ENCODE measurements at places on chromosomes 5 and 9. TPM values are rescaled to one million over a fixed set of nuclear protein-coding genes. Genes with fewer than 3 reads are reported as not detected.

Gene LCN1
- not detected for polyA plus RNA-seq

Gene AMBP
- polyA plus RNA-seq, result not detected

Gene MXD3
- polyA plus RNA-seq, result 0.78 TPM

Gene SHOC1
- not detected for polyA plus RNA-seq

DNA sequence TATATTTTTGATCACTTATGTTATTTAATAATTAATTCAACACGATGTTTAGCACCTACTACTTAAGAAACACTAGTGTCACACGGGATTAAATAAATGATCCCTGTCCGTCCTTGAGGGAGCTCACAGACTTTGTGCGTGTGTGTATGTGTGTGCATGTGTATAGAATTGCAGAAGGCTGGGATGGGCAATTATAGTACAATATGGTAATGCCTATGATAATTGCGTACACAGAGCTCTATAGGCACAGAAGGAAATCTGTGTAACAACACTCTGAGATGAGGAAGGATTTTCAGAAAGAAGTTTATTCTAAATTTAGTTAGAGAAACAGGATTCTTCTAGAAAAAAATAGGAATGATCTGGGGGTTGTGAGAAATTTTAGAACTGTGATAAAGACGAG is 76.9 kb downstream of the CDH12 start:
- no peak for DNase-seq
- H3K36me3 ChIP-seq, result no peaks in the 10 kb centered on the region
- H3K4me3 ChIP-seq, result no peak overlapping the region
- no peaks in the 10 kb centered on the region for H3K27me3 ChIP-seq
- no peak overlapping the region for H3K27ac ChIP-seq

Gene VCP
- polyA plus RNA-seq, result 242 TPM

GRCh38 chr5:169721771-169722170 is 84.7 kb downstream of the DOCK2 start:
- H3K27ac ChIP-seq, result no peak overlapping the region
- H3K36me3 ChIP-seq, result peaks cover 93% of the 10 kb centered on the region
- no peak overlapping the region for H3K4me3 ChIP-seq
- no peaks in the 10 kb centered on the region for H3K27me3 ChIP-seq
- no peaks in the 10 kb centered on the region for H3K4me1 ChIP-seq
- DNase-seq, result no peak

Gene SOHLH1
- not detected for polyA plus RNA-seq

GRCh38 chr5:10310066-10310779 is 2.5 kb upstream of the CMBL start:
- H3K4me1 ChIP-seq, result peaks cover 7% of the 10 kb centered on the region
- H3K27ac ChIP-seq, result no peak overlapping the region
- peaks cover 6% of the 10 kb centered on the region for H3K27me3 ChIP-seq
- no peak overlapping the region for H3K4me3 ChIP-seq
- no peak for DNase-seq
- no peaks in the 10 kb centered on the region for H3K36me3 ChIP-seq

GRCh38 chr5:95697781-95698681 is 15.2 kb upstream of the SPATA9 start:
- H3K36me3 ChIP-seq, result no peaks in the 10 kb centered on the region
- H3K4me3 ChIP-seq, result no peak overlapping the region
- H3K27me3 ChIP-seq, result peaks cover 30% of the 10 kb centered on the region
- no peak for DNase-seq
- H3K4me1 ChIP-seq, result no peaks in the 10 kb centered on the region

Gene NMUR2
- polyA plus RNA-seq, result not detected

- no peak overlapping the region for H3K4me3 ChIP-seq
- no peaks in the 10 kb centered on the region for H3K4me1 ChIP-seq
- H3K36me3 ChIP-seq, result no peaks in the 10 kb centered on the region
- no peaks in the 10 kb centered on the region for H3K27me3 ChIP-seq
- no peak for DNase-seq
Measured at GRCh38 chr9:132192728-132193127, 30.9 kb downstream of the NTNG2 start.

Gene CDC25C
- polyA plus RNA-seq, result 0.27 TPM

- H3K4me3 ChIP-seq, result peak overlapping the region; percentile 77
- no peaks in the 10 kb centered on the region for H3K36me3 ChIP-seq
- no peaks in the 10 kb centered on the region for H3K27me3 ChIP-seq
- no peak for DNase-seq
- peak overlapping the region; percentile 75 for H3K27ac ChIP-seq
Measured at GRCh38 chr9:125707472-125707804, 430 bp upstream of the MAPKAP1 start.

Gene ADAMTS13
- polyA plus RNA-seq, result not detected

DNA sequence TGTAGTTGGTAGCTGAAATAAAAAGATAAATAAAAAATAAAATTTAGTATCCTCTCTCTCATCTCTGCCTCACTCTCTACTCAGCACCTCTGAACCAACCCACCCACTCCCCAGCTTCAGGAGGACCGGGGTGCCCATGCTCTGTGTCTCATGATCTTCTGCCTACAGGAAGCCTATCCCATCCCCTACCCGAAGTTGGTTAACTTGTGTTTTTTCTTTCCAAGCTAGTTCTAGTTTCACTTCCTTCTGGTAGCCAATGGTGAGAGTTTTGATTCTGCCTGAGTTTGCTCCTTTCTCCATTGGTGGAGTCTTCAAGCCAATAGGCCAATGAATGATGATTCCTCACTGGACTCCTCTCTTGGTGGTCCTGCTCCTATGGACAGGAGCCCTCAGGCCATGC is 32.1 kb downstream of the SNX24 start:
- H3K36me3 ChIP-seq, result no peaks in the 10 kb centered on the region
- no peak overlapping the region for H3K27ac ChIP-seq
- H3K4me1 ChIP-seq, result no peaks in the 10 kb centered on the region
- H3K4me3 ChIP-seq, result no peak overlapping the region

DNA sequence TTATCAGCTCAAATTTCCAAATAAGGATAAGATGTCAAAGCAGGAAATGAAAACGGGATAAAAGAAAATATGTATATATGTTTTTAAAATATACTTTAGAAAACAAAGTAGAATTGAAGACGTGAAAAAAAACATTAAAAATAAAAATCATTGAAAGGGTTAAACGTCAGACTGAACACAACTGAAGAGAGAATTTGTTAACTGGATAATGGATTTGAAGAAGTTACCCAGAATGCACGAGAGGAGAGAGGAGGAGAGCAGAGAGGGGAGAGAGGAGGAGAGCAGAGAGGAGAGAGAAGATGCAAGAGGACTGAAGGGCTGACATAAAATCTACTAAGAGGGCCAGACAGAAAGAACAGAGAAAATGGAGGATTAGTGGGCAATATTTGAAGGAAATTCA is 88.0 kb downstream of the CDKN2A start:
- H3K4me1 ChIP-seq, result no peaks in the 10 kb centered on the region
- no peak overlapping the region for H3K27ac ChIP-seq
- H3K27me3 ChIP-seq, result no peaks in the 10 kb centered on the region
- no peak overlapping the region for H3K4me3 ChIP-seq
- H3K36me3 ChIP-seq, result no peaks in the 10 kb centered on the region

GRCh38 chr9:129496473-129497004 is 124.4 kb downstream of the C9orf50 start:
- peak overlapping the region; percentile 47 for H3K27ac ChIP-seq
- peak; percentile 65 for DNase-seq
- H3K4me3 ChIP-seq, result peak overlapping the region; percentile 71
- H3K4me1 ChIP-seq, result peaks cover 20% of the 10 kb centered on the region
- no peaks in the 10 kb centered on the region for H3K36me3 ChIP-seq

- no peaks in the 10 kb centered on the region for H3K36me3 ChIP-seq
- H3K27me3 ChIP-seq, result no peaks in the 10 kb centered on the region
- H3K27ac ChIP-seq, result no peak overlapping the region
- H3K4me1 ChIP-seq, result no peaks in the 10 kb centered on the region
Measured at GRCh38 chr9:85408494-85408893, 333.3 kb downstream of the AGTPBP1 start.

Gene KIF12
- not detected for polyA plus RNA-seq

Gene SLC36A2
- polyA plus RNA-seq, result not detected

- no peak overlapping the region for H3K27ac ChIP-seq
- H3K4me1 ChIP-seq, result no peaks in the 10 kb centered on the region
- DNase-seq, result no peak
- H3K27me3 ChIP-seq, result no peaks in the 10 kb centered on the region
- no peaks in the 10 kb centered on the region for H3K36me3 ChIP-seq
Measured at GRCh38 chr5:155512329-155512728, 498.8 kb downstream of the KIF4B start.

DNA sequence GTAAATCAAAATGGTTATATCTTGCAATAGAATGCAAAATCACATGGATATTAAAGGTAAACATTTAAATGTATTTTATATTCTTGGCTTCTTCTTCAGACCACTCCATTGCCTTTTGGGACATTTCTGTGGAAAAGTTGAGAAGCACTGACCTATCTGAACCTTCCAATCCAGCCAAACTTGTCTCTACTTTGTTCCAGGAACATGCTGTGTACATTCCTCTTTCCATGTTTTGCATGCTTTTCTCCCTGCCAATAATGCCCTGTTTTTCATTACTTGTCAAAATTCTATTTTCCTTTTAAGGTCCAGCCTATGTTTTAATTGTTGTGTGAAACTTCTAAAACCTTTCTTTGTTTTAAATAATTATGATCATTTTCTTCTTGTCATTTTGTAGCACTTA is 28.3 kb downstream of the JAK2 start:
- no peaks in the 10 kb centered on the region for H3K4me1 ChIP-seq
- no peak overlapping the region for H3K27ac ChIP-seq
- peaks cover 9% of the 10 kb centered on the region for H3K36me3 ChIP-seq
- H3K4me3 ChIP-seq, result no peak overlapping the region

Gene ITGA1
- polyA plus RNA-seq, result not detected

Gene C9orf153
- not detected for polyA plus RNA-seq

GRCh38 chr5:135578685-135579341 is at the start of gene CXCL14:
TSS of gene CXCL14 (minus strand) at chr5:135578991. CDS start at chr5:135578778, 213 bp downstream.
- H3K36me3 ChIP-seq, result no peaks in the 10 kb centered on the region
- peaks cover 5% of the 10 kb centered on the region for H3K27me3 ChIP-seq
- no peak within 1 kb of the TSS for H3K27ac ChIP-seq

Gene PHF2
- polyA plus RNA-seq, result 0.86 TPM

Gene TLR4
- not detected for polyA plus RNA-seq

DNA sequence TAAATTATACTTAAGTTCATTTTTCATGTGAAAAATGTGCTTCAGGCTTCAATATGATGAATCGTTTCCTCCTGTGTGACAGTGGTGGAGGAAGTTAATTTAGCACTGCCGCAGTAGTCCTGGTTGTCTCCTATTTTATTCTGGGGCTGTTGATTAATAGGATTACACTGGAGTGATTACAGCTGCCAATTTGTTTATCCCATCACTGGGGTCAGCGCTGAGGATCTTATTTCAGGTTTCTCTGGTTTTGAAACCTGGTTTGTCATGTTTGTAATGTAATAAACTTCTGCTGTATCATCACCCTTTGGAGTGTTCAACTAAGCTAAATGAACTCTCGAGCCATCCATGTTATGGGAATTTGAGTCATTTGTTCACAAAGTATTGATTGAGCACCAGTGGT is 241.7 kb upstream of the KCNN2 start:
- no peaks in the 10 kb centered on the region for H3K4me1 ChIP-seq
- no peaks in the 10 kb centered on the region for H3K27me3 ChIP-seq
- H3K36me3 ChIP-seq, result no peaks in the 10 kb centered on the region
- no peak overlapping the region for H3K27ac ChIP-seq

Gene LHX2
- polyA plus RNA-seq, result not detected

DNA sequence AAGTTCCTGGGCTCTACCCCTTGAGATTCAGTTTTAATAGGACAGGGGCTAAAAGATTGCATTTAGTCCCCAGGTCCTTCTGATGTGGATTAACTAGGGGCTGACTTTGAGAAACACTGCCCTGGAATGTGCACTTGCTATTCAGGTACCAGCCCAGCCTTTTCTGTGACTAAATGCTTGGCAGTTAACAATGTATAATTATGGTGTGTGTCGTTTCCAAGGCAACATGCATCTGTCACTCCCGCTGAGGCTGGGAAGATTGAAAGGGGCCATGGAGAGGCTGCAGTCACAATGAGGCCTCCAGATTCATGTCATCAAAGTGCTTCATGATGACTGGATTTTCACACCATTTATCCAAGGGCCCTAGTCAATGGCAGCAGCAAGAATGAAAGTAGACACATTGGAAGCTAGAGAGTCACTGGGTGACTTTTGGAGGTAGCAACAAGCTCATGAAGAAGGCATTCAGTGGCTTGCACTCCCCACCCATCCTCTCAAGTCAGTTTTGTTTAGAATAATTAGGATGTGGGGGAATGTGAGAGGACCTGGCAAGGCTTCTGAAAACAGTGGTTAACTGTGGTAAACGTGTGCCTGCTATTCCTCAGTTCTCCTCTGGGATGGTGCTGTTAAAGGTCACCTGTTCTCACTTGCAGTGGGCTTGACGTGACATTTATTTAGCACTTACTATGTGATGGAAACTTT is 28.3 kb downstream of the RAI14 start:
- no peaks in the 10 kb centered on the region for H3K27me3 ChIP-seq
- no peak overlapping the region for H3K4me3 ChIP-seq
- no peak for DNase-seq
- H3K36me3 ChIP-seq, result no peaks in the 10 kb centered on the region
- H3K4me1 ChIP-seq, result no peaks in the 10 kb centered on the region

- no peaks in the 10 kb centered on the region for H3K4me1 ChIP-seq
- H3K27me3 ChIP-seq, result peaks cover 7% of the 10 kb centered on the region
- no peak overlapping the region for H3K4me3 ChIP-seq
- DNase-seq, result no peak
- H3K27ac ChIP-seq, result no peak overlapping the region
- H3K36me3 ChIP-seq, result no peaks in the 10 kb centered on the region
Measured at GRCh38 chr5:145867806-145868205, 5.0 kb downstream of the GRXCR2 start.

- DNase-seq, result no peak
- H3K36me3 ChIP-seq, result no peaks in the 10 kb centered on the region
- H3K27ac ChIP-seq, result no peak overlapping the region
- peaks cover 18% of the 10 kb centered on the region for H3K4me1 ChIP-seq
- H3K4me3 ChIP-seq, result no peak overlapping the region
Measured at GRCh38 chr5:132774406-132774805, 2.6 kb downstream of the SEPTIN8 start.

Gene SVEP1
- polyA plus RNA-seq, result not detected

Gene GLDC
- not detected for polyA plus RNA-seq

DNA sequence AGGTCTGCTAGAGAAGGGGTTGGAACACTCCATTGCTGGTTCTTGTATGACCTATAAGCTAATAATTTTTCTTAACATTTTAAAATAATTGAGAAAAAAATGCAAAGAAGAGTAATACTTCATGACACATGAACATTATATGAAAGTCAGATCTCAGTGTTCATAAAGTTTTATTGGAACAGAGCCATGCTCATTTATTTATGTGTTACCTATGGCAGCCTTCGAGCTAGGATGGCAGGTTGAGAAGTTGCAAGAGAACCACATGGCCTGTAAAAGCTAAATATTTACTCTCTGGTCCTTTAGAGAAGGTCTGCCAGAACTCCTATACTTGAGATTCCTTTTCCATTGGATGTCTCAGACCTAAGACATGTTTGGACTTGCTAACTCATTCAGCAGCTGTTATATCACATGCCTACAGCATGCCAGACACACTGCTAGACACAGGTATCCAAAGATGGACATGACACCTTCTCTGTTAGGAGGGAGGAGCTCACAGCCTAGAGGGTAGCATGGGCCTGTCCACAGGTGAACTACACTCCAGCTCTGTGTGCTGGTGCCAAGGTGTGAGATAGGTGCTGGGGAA is 304.3 kb downstream of the ARHGAP26 start:
- no peaks in the 10 kb centered on the region for H3K4me1 ChIP-seq
- no peak for DNase-seq
- H3K36me3 ChIP-seq, result no peaks in the 10 kb centered on the region
- no peak overlapping the region for H3K4me3 ChIP-seq
- no peak overlapping the region for H3K27ac ChIP-seq

Gene C5orf46
- not detected for polyA plus RNA-seq

Measured in CD4-positive, CD25-positive, alpha-beta regulatory T cell (primary cell).